T-cell (primary cell): ENCODE measurements at places on chromosomes 5 and 9. TPM values are rescaled to one million over a fixed set of nuclear protein-coding genes. Genes with fewer than 3 reads are reported as not detected.

DNA sequence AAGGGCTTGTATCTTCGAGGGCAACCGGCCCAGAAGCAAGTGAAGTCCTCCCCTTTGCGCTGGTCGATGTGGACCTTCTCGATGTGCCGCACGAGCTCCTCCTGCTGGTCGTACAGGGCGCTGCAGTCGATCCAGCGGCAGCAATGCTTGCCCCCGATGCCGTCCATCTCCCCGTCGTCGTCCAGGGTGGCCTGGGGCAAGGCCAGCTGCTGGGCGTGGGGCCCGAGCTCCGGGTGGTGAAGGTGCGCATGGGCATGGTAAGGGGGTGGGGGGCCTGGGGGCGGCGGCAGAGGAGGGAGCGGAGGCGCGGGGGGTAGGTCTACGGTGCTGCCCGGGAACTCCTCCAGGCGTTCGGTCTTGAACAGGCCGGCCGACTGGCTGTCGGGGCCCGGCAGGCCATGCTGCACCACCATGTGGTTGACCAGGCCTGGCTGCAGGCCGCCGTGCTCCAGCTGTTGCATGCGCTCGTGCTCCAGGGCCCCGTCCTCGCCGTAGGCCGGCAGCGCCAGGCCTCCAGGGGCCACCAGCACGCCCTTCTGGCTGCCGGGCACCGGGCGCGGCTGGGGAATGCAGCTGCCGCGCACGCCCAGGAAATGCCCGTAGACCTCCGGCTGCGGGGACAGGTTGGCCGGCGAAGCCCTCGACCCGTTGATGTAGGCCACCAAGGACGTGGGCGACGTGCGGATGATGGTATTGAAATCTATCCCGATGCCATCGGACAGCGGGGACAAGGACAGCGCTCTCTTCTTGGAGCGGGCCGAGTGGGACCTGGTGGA is 181.8 kb downstream of the GLIS3 start:
- peak; percentile 21 for DNase-seq

- peak; percentile 73 for DNase-seq
Observed at GRCh38 chr9:38227061-38227540, 158.1 kb upstream of the SHB start.

FOXD4 gene
- total RNA-seq = not detected

DNA sequence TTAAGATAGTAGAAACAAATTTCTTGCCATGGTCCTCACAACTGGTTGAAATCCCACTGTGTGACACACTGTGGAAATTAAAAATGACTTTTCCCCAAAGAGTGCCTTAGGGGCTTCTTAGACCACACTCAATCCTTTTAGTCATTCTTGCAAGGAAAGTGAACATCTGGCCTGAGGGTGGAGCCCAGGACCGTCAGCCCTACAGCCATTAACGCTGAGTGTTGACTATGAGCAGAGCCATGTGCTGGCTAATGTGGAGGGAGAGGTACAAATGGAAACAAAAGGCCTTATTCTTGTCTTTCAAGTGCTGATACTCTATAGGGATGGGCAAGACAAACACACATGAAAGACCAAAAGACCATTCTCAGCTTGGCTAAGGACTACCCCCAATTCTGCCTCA is 456.5 kb downstream of the ZSWIM6 start:
- no peak for DNase-seq

DNA sequence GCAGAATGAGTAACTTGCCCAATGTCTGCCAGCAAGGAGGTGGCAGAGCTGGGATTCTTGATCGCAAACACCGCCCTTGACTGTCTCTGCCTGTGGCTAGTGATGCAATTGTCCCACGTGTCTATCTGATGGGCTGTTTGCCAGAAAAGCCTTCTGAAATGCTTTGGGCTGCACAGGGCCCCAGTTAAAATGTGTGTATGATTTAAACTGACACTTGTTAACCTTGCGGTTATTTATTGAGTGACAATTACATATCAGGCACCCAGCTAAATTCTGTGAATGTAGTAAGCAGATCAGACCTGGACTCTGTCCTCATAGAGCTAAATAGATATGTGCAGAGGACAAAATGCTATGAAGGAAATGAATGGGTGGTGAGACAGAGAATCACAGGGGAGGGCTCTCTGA is 11.6 kb upstream of the IL12B start:
- peak; percentile 34 for DNase-seq

DNA sequence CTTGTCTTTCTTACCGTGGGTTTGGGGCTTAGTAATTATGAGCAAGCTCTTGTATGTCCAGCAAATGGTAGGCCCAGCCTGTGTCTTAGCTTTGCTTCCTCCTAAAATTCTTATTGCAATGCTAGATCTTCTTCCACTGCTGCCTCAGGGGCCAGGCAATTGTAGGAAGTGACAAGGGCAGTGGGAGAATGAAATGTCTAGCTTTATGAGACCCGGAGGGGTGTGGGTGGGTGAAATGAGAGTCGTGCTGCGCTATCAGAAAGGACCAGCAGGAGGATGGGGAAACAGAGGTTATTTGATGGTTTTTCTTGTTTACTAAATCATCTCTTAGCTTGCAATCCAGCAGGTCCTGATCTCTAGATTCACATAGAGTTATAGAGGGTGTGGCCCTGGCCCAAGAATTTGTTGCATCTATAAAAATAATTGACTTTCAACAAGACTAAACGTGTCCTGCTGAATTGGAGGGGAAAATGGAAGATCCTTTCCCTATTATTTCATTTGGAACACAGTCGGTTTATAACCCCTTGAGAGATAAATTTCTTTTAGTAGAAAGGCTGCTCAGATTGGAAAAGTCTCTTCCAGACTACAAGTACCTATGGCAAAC is 43.7 kb downstream of the ZNF366 start:
- no peak for DNase-seq

CMYA5 gene
- 0.22 TPM for total RNA-seq

FREM1 gene
- total RNA-seq = 0.76 TPM

RLN2 gene
- 4.5 TPM for total RNA-seq

DNA sequence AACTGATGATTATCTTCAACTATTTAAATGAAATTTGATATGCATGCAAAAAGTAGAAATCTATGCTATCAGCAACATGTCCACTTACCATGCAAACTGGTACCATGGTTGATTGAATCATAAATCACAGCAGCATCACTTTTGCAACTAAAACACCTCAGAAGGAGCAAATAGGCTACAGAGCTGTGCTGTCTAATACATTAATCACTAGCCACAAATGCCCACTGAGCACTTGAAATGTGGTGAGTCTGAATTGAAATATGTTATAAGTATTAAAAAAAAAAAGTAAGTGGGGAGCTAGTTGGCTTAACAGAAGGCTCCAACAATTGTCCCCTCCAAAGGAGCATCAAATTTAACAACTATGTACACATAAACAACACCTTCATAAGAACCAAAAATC is 112.5 kb downstream of the FAM114A2 start:
- DNase-seq = no peak

DNA sequence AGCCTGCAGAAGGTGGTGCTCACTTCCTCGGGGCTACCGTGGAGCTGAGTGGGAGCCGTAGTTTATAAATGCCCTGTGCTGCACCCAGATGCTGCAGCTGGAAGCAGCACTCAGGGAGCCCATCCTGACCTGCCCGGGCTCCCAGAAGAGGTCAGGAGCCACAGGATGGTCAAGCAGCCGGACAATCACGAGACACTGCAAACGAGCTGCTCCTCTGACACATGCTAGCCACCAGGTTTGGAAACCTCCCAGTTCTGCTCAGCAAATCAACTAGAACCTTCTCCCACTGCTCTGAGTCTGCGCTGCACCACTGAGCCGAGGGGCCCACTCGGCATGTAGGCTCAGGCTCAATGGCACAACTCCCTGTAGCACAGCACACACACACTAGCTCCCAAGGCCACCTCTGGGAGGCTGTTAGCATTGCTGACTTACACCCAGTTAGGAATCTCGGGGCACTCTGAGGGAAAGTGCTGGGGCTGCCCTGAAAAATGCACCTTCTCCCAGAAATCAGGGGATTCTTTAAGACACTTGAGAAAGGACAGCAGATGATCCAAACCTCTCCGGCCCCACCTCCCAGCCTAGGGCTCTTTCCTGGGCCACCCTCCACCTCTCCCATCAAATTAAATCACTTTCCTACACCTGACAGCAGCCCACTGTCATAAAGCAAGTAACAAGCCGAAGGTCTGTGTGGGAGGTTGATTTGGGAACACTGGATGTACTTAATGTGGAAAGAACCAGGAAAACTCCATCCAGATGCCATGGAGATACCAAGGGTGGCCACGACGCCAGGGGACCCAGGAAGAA is 59.1 kb downstream of the PSMB7 start:
- DNase-seq = no peak

DNA sequence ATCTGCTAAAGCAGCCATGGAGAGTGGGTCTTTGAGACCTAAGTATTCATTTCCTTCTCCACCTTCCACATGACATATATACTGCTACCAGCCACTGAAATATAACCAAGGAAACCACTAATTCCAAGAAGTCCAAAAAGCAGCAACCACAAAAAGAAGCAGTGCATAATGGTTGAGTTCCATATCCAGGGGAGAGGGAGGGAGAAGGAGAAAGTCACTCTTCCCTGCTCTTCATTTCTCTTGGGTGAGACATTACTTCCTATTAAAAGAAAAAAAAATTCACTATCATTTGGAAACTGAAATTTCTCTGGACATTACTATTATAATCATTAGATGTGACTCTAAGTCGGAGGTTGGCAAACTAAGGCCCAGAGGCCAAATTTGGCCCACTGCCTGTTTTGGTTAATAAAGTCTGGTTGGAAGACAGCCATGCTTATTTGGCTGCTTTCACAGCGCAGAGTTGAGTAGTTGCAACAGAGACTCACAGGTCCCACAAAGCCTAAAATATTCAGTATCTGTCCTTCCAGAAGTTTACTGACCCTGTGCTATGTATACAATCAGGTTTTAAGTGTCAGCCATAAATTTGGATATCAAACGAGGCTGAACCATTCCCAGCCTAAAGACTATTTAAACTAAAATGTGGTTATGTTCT is 168.6 kb downstream of the MPDZ start:
- no peak for DNase-seq
